M059J (cell line): ENCODE measurements at places on chromosomes 3 and 15. TPM values are rescaled to one million over a fixed set of nuclear protein-coding genes. Genes with fewer than 3 reads are reported as not detected.

GRCh38 chr3:73695841-73696240 is 71.1 kb upstream of the PDZRN3 start:
- no peak for DNase-seq

- no peak for DNase-seq
Observed at GRCh38 chr3:67616046-67616445, 38.4 kb downstream of the SUCLG2 start.

GRCh38 chr3:54988302-54988837 is 60.5 kb upstream of the LRTM1 start:
- no peak for DNase-seq

DNA sequence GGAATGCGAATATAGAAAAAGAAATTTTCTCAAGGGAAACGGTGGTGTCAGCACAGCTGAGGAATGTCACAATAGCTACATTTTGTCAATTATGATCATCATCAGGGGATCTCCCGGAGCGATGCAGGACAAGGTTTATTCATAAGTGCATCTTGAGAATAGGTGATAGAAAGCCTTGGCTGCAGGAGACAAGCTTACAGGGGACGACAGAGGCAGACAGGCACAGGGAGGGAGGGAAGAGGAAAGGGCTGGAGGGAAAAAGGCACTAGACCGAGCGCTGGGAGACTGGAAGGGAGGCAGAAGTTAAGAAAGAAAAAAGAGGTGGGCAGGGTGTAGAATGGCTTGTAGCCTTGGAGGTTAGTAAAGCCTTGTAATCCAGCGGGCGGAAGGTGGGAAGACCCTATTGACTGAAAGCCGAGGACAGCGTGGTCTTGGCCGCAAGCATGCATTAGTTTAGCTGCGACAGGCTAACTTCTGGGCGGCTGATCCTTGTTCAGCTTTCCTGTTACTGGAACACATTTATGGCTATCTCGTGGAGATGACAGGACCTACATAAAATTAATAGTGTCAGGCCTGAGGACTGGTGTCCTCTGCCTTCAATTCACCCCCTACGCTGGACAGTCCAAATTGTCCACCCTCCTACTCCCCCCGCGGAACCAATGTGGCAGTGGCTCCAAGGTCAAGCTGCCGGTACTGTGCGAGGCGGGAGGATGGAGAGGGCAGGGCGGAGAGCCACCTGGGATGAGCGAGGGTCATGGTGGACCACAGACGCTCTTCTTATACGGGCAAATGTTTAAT is 1.4 kb upstream of the NECTIN3 start:
- peak; percentile 38 for DNase-seq

DNA sequence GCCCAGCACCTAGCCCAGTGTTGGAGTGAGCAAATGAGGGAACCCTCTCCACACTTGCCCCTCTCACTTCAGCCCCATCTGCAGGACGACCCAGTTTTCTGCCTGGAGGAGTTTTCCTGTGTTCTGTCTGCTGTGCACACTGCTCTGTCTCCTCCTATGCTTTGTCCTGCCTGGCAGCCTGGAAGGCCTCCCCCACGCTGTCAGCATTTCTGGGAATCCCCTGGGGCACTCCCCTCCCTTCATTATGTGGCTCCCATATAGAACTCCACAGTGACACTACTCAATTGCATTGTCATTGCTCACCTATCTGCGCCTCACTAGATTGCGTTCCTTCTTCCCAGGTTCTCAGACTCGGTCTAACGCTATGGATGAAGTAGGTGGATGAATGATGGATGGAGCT is 13.9 kb downstream of the CLSTN2 start:
- no peak for DNase-seq

GRCh38 chr15:27990521-27991515 is 108.3 kb downstream of the OCA2 start:
- DNase-seq: no peak

DNA sequence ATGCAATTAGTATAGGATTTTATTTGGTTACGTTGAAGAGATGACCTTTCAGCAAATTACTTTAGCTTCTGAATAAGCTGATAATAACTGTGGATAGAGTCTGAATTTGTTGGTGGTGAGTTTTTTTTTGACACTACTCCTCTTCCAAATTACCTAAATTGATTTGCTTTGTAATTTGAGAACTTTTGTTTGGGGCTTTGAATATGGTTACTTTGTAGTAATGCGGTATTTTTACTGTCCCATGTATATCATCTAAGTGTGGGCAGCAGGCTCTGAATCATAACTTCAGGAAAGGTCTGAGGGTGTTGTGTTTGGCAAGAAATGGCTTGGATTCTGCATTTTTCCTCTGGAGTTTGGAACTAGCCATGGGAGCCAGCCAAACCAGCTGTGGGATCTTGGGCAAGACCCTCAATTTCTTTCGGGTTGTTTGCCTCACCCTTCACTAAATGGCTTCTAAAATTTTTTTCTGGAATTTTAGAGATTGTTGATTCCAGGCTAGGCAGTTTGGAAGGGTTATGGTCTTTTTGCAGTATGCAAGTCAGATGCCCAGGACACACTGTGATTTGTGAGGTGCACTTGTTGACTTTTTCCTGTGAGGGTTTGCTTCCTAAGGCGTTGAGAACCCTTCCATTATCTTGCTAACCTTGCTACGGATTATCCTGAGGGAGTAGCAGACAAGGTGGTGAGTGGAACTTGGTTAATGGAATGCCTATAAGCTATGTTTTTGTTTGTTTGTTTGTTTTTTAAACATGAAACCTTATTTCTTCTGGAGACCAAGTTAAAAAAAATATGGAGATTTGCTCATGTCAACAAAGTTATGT is 10.4 kb downstream of the PTPRG start:
- peak; percentile 74 for DNase-seq

GRCh38 chr3:58261954-58262666 is 24.5 kb downstream of the ABHD6 start:
- no peak for DNase-seq

- DNase-seq: no peak
Observed at GRCh38 chr3:183591881-183592521, 36.5 kb upstream of the KLHL6 start.

DNA sequence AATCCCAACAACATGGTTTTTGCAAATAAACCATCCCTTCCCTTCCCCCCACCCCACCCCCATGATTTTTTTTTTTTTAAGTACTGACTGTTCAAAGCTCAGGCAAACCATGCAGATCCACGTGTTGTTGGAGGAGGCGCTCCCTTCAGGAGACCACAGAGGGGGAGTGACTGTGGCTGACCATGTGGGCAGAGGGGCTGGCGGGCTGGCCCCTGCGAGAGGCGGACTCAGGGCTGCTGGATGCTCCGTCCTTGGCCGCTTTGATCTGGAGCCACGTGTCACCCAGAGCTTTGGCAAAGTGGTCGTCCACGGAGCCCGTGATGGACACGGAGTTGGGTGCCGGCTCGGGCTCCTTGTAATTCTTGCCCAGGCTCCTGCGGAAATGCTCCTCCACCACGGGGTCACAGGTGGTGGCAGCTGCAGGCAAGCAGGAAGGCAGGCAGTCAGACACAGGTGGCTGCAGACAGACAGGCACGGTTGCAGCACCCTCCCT is 85.3 kb downstream of the VGLL4 start:
- DNase-seq: no peak

DNA sequence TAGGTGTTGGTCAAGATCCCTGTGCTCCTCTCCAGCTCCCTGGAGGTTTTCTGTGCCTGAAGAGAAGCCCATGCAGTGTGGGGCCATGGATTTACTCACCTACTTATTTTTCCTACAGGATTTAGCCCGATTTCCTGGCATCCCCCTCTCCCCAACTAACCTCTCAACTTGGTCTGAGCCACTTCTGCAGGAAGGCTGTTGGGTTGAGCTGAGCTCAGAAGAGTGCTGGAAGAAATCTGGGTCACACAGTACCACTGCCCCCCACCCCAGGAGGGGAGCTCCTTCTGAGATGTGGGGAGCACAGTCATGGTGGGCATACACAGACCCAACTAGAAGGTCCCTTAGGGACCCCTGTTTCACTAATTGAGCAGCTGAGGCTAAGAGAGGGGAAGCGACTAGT is 34.4 kb upstream of the SLCO2A1 start:
- DNase-seq: no peak

GRCh38 chr3:170196833-170197232 is 15.3 kb upstream of the PHC3 start:
- DNase-seq: peak; percentile 46

- no peak for DNase-seq
Observed at GRCh38 chr3:90080988-90081387, 973.6 kb downstream of the EPHA3 start.

DNA sequence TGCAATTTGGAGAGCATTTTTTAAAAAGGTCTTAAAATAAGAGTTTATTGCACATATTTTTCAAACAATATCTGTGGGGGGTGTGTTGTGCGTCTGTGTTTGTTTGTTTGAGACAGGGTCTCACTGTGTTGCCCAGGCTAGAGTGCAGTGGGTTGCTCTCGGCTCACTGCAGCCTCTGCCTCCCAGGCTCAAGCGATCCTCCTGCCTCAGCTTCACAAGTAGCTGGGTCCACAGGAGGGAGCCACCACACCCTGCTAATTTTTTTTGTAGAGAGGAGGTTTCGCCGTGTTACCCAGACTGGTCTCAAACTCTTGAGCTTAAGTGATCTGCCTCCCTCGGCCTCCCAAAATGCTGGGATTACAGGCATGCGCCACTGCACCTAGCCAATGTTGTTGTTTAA is 2.7 kb downstream of the MLF1 start:
- peak; percentile 22 for DNase-seq

GRCh38 chr3:182861348-182861747 is 68.0 kb downstream of the ATP11B start:
- no peak for DNase-seq

DNA sequence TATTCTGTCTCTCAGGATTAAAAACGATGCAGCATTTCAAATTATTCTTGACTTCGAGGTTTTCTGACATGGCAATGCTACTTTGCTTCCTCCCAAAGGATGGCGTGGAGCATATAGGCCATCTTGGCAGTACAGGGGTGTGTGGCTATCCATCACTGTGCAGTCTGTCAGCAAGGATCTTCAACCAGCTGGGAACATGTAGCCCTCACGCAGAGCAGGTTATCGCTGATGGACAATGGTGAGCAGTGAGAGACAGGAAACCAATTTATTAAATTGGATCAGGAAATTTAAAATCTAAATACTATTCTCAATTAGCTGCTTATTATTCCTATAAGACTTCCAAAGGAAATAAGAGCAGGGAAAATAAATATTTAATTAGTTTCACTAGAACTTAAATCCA is 615.3 kb downstream of the OTOL1 start:
- DNase-seq: no peak

GRCh38 chr3:106446271-106446670 is 577.5 kb upstream of the CBLB start:
- no peak for DNase-seq

DNA sequence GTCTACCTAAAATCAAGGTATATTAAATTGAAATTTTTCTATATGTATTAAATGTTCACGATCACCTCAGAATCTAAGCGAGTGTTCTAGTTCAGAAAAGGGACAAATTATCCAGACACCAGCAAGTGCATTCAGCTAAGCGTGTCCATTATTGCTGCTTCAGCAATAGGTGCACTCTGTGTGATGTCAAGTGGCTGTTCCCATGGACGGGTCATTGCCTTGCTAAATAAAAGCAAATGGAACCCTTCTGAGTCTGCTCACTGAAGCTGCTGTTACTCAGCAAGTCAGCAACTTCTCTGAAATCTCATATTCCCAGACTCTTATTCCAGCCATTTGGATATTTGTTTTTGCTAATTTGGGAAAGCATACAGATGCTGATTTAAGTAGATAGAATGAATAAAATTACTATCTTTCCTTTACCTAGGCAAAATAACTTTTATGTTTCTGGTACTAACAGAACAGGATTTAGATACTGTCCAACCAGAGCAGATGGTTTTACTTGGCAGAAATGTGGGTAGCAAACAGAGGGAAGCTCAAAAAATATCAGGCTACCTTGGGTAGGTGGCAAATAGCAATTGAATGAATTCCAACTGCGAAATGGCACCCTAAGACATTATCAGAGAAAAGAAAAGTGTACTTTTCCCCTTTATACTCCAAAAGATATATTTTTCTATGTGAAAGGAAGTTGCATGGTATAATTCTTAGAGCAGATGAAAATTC is 407.0 kb downstream of the GAP43 start:
- DNase-seq: no peak

- peak; percentile 94 for DNase-seq
Observed at GRCh38 chr15:28960979-28961378, 75.2 kb downstream of the APBA2 start.

DNA sequence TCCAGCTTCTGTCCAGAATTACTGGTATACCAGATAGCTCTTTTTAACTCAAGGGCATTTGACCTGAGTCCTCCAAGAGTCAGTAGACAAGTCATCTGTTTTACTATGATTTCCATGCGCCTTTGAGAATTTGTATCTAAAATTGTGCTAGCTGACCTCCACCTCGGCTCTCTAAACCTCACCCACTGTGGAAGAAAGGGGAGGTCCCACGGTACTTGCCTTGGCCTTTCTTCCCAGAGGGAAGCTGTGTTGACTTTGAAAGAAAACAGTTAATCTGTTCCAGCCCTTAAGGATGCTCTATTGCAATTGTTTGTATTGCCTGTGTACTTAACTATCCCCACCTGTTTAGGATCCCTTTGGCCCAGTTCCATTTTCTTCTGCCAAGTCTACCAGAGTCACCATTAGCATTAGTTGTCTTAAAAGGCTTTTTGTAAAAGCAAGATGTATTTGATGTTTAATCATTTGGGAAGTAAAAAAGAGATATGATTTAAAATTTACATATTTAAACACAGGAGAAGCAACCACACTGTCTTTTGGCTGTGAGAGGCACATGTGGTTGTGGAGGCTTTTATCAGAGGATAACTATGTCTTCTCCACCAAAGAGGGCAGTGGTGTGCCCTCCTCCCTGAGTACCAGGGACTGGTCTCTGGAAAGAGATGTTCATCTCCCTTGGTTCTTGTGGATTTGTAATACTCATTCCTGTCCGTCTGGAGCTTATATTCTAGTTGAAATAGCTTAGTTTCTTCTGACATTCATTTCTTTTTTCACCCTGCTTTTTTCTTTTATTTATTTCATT is 88.8 kb downstream of the CRTC3 start:
- DNase-seq: no peak

GRCh38 chr3:40915346-40915865 is 283.9 kb upstream of the CTNNB1 start:
- no peak for DNase-seq

GRCh38 chr15:62482785-62483429 is 317.8 kb upstream of the C2CD4B start:
- peak; percentile 31 for DNase-seq

- no peak for DNase-seq
Observed at GRCh38 chr3:49840388-49840787, 16.0 kb downstream of the TRAIP start.

- no peak for DNase-seq
Observed at GRCh38 chr3:5428607-5429516, 241.4 kb downstream of the EDEM1 start.

Gene SNX22
- 0.20 and 0.27 TPM in 2 replicates for total RNA-seq

Gene GOLGA8S
- total RNA-seq: not detected in 2 replicates

Gene ADAMTS17
- 0.02 TPM in 1 of 2 replicates, not detected in the other for total RNA-seq

Gene HRG
- total RNA-seq: not detected in 2 replicates

Gene U2SURP
- 73.5 and 83.3 TPM in 2 replicates for total RNA-seq

Gene IQCF5
- total RNA-seq: not detected in 2 replicates

Gene TERC
- total RNA-seq: 33.4 and 110 TPM in 2 replicates

Gene MBD4
- total RNA-seq: 43.2 and 48.2 TPM in 2 replicates

Gene GP5
- total RNA-seq: 0.12 TPM in 1 of 2 replicates, not detected in the other

Gene CA12
- total RNA-seq: 6.1 and 6.9 TPM in 2 replicates

Gene GOLIM4
- 34.4 and 47.4 TPM in 2 replicates for total RNA-seq

Gene OXSR1
- 28.2 and 47.4 TPM in 2 replicates for total RNA-seq
